ENCODE measurements at places on chromosomes 3 and 15. TPM values are rescaled to one million over a fixed set of nuclear protein-coding genes. Genes with fewer than 3 reads are reported as not detected.

Gene SEMA3G
- total RNA-seq = 0.21 TPM

Gene TRPC1
- total RNA-seq = 1.7 TPM

Gene FAM43A
- total RNA-seq = 7.0 TPM

Gene SAMMSON
- total RNA-seq = not detected

Gene FGD5
- total RNA-seq = not detected

Gene TUSC7
- not detected for total RNA-seq

Gene CDHR4
- total RNA-seq = not detected

Gene GABRB3
- not detected for total RNA-seq

Gene ATP13A5
- not detected for total RNA-seq

Gene GOLGA8M
- total RNA-seq = 0.54 TPM

Gene UBA7
- total RNA-seq = 91.7 TPM

Gene CAMP
- total RNA-seq = not detected

Gene SV2B
- total RNA-seq = 0.05 TPM

Gene GOLGA6A
- not detected for total RNA-seq

Gene LRRC34
- 4.7 TPM for total RNA-seq

Gene DNAH12
- total RNA-seq = not detected

Gene LMAN1L
- 0.36 TPM for total RNA-seq

Gene COL6A6
- not detected for total RNA-seq

Gene ITIH1
- total RNA-seq = not detected

Gene GOLGA8A
- total RNA-seq = 244 TPM

Gene TLR9
- 0.17 TPM for total RNA-seq

Gene SLC9C1
- not detected for total RNA-seq

Gene LRTM1
- total RNA-seq = not detected

Gene SLC12A1
- total RNA-seq = not detected

Gene HIGD2B
- total RNA-seq = not detected

Gene IL5RA
- not detected for total RNA-seq

Gene TP63
- total RNA-seq = 1.1 TPM

Gene GABRA5
- total RNA-seq = not detected

Gene COL6A5
- not detected for total RNA-seq

Gene UROC1
- total RNA-seq = not detected

Gene ALDH1L1
- not detected for total RNA-seq

Gene PPP2R3A
- 0.49 TPM for total RNA-seq

Gene P3H2
- not detected for total RNA-seq

Gene GRIP2
- not detected for total RNA-seq

Gene PARP6
- 69.7 TPM for total RNA-seq

Gene PAK6
- total RNA-seq = 0.33 TPM

Gene MYL3
- total RNA-seq = not detected

Gene CLRN1
- total RNA-seq = not detected

Gene SIN3A
- 92.2 TPM for total RNA-seq

Gene GADL1
- not detected for total RNA-seq

Gene INSYN1
- total RNA-seq = not detected

Gene NOX5
- not detected for total RNA-seq

Gene KBTBD12
- total RNA-seq = not detected

Gene CD200R1
- 3.8 TPM for total RNA-seq

Gene GOLGA8G
- not detected for total RNA-seq

Gene WDR49
- total RNA-seq = 0.09 TPM

Gene DGKG
- total RNA-seq = 0.14 TPM

Gene CAPN3
- 2.3 TPM for total RNA-seq
